Activated CD8-positive, alpha-beta memory T cell treated with anti-CD3 and anti-CD28 coated beads for 24 hours (primary cell): ENCODE measurements at places on chromosomes 7 and 10.

GRCh38 chr7:144761493-144761892, 74.4 kb downstream of the TPK1 start:
- DNase-seq, result no peak

- no peak for DNase-seq
Measured at GRCh38 chr7:27410812-27411544, 168.4 kb downstream of the EVX1 start.

DNA sequence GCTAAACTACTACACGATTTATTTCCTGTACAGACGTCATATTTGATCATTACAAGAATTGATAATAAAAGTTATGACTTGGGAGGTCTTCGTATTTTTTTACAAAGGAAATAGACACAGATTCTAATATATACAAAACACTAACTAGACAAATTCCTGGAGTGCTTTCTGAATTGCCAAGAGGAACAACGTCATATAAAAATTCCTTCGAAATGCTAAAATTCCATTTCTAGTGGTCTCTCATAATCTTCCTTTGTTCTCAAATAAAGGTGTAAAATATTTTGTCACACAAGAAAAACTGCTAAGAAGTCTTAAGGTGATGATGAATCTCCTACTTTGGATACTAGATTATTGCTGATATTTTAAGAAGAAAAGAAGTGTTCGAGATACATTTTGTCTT, 85.4 kb downstream of the CDK6 start:
- no peak for DNase-seq

DNA sequence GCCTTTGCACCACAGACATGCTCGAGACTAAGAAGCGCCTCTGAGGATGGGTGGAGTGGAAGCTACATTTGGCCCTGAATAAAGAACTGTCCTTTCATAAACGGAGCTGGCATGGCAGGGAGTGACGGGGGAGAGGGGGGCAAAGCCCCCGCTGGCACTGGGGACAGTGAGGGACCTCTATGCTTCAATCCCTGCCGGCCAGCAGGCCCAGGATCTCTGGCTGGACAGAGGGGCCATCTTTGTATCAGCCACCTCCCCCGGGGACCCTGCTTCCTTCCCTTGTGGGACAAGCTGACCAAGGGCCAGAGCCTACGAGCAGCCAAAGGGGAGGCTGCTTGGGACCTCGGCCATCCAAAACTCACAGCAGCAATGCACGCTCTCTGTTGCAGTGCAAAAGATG, 28.2 kb upstream of the ECHDC3 start:
- no peak for DNase-seq
